Mesenchymal stem cell (in vitro differentiated cells and primary cell): ENCODE measurements at places on chromosomes 11 and 22.

GRCh38 chr22:30297991-30298701 lies 8.8 kb upstream of the CASTOR1 start:
- DNase-seq = no peak
- peaks cover 16% of the 10 kb centered on the region for H3K4me1 ChIP-seq
- H3K4me3 ChIP-seq = no peak overlapping the region
- no peaks in the 10 kb centered on the region for H3K27me3 ChIP-seq
- H3K27ac ChIP-seq = no peak overlapping the region

DNA sequence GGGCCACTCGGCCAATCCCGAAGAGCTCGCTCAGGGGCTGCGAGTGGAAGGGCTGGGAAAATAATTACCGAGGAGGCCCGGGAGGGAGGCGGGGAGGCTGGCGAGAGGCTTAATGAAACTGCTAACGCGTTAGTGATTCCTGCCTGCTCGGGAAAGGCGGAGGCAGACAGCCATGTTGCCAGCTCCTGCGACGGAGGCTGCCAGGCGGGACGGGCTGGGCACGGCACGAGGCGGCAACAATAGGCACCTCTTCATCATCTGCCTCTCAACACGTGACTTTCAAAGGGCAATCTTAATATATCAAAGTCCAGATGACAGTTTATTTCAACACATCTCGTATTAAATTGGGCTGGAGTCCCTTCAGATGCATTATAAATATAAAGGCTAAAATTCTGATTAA lies 68.0 kb upstream of the TCF20 start:
- H3K4me1 ChIP-seq = peaks cover 10% of the 10 kb centered on the region
- H3K4me3 ChIP-seq = no peak overlapping the region
- peaks cover 59% of the 10 kb centered on the region for H3K27me3 ChIP-seq

DNA sequence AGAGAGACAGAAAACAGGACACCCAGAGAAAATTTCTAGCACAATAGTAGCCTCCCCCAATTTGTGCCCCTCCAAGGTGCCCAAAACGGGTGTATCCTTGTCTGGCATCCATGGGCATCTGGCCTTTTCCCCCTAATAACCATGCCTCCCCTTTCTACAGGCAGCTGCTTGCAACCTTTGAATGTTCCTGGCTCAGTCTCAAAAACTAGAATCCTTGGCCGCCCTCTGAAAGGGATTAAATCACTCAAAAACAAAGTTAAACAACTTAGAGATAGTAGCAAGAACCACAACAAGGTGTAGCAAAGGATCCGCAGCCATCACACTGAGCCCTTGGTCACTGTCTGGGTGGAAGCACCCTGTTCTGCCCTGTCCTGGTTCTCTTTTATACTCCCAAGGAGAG lies 105.6 kb downstream of the MN1 start:
- no peak overlapping the region for H3K4me3 ChIP-seq
- H3K27ac ChIP-seq = no peak overlapping the region
- no peak for DNase-seq
- no peaks in the 10 kb centered on the region for H3K36me3 ChIP-seq
- peaks cover 8% of the 10 kb centered on the region for H3K27me3 ChIP-seq

DNA sequence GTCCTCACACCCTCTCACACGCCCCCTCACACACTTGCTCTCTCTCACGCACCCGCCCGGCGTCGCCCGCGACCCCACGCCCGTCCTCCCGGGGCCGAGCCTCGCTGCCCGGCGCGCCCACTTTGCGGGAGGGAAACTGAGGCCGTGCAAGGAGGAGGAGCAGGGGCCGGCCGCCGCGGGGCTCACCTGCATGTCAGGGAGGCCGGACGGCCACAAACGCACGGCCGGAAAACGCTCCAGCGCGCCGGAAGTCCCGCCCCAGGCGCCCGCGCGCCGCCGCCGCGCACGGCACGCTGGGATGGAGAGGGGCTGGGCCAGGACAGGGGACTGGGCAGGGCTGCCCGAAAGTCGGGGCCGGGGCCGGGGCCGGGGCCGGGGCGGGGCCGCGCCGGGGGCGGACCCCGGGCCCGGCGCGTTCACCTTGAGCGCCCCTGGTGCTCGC lies at the start of gene CHID1:
Gene CHID1, minus strand, starts transcription at position 222 of the 442 bp plus-strand sequence. CDS start 5,994 bp downstream, outside the sequence.
- peaks cover 22% of the 10 kb centered on the region for H3K36me3 ChIP-seq
- peak; percentile 71 for DNase-seq
- H3K27me3 ChIP-seq = no peaks in the 10 kb centered on the region
- peaks cover 25% of the 10 kb centered on the region for H3K4me1 ChIP-seq
- H3K27ac ChIP-seq = peak within 1 kb of the TSS; percentile 51
- peak within 1 kb of the TSS; percentile 90 for H3K4me3 ChIP-seq

- H3K36me3 ChIP-seq = no peaks in the 10 kb centered on the region
- H3K4me3 ChIP-seq = no peak overlapping the region
- DNase-seq = no peak
- no peak overlapping the region for H3K27ac ChIP-seq
- H3K4me1 ChIP-seq = peaks cover 3% of the 10 kb centered on the region
- peaks cover 10% of the 10 kb centered on the region for H3K27me3 ChIP-seq
Observed at GRCh38 chr11:4190098-4190497, 95.5 kb downstream of the RRM1 start.

- H3K27ac ChIP-seq = peak overlapping the region; percentile 26
- no peak for DNase-seq
- peaks cover 73% of the 10 kb centered on the region for H3K27me3 ChIP-seq
- H3K4me1 ChIP-seq = peaks cover 35% of the 10 kb centered on the region
- H3K4me3 ChIP-seq = no peak overlapping the region
Observed at GRCh38 chr11:66720223-66720898, 8.7 kb downstream of the SPTBN2 start.

GRCh38 chr22:50710221-50710620 lies 27.8 kb upstream of the ACR start:
- no peaks in the 10 kb centered on the region for H3K27me3 ChIP-seq
- DNase-seq = no peak
- H3K27ac ChIP-seq = no peak overlapping the region
- no peak overlapping the region for H3K4me3 ChIP-seq

- no peaks in the 10 kb centered on the region for H3K36me3 ChIP-seq
- no peaks in the 10 kb centered on the region for H3K4me1 ChIP-seq
- no peak overlapping the region for H3K27ac ChIP-seq
- no peak for DNase-seq
Observed at GRCh38 chr11:25587496-25587895, 744.4 kb upstream of the ANO3 start.

DNA sequence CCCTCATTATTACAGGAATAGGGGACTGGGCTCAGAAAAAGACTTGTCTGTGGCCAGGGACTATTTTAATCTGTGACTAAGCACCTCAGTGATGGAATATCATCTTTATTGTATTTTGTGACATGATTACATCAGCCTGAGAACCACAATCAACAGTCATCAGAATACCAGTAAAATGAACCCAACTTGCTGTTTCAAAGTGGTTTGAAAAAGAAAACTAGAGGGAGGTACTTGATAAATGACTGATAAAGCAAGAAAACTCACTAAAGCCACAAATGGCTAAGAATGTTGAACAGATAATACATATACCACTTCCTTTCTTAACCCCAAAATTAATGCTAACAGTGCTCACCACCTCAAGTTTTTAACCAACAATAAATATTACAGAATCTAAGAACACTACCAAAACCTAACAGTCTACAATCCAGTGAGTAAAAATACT lies 155.7 kb downstream of the ATG16L2 start:
- H3K27ac ChIP-seq = no peak overlapping the region
- no peaks in the 10 kb centered on the region for H3K36me3 ChIP-seq
- H3K27me3 ChIP-seq = no peaks in the 10 kb centered on the region
- H3K4me1 ChIP-seq = no peaks in the 10 kb centered on the region

DNA sequence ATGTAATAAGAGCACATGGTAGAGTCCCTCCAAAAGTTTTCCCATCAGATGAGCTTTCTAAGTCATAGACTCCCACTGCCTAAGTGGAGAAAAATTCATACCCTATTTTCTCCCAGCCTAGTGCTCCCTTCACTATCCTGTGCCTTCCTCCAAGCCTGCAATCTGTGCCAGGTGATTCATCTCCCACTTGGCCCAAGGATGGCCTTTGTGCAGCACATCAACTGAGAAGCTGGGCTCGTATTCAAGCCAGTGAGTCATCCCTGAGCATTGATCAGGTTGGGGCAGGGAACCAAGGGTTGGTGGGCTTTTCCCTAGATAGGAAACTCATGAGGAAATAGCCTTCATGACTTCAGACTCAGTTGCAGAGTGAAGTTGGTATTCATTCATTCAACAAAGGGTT lies 64.6 kb downstream of the PANX1 start:
- no peak overlapping the region for H3K4me3 ChIP-seq
- H3K27me3 ChIP-seq = no peaks in the 10 kb centered on the region
- no peak overlapping the region for H3K27ac ChIP-seq
- no peak for DNase-seq
- no peaks in the 10 kb centered on the region for H3K4me1 ChIP-seq

DNA sequence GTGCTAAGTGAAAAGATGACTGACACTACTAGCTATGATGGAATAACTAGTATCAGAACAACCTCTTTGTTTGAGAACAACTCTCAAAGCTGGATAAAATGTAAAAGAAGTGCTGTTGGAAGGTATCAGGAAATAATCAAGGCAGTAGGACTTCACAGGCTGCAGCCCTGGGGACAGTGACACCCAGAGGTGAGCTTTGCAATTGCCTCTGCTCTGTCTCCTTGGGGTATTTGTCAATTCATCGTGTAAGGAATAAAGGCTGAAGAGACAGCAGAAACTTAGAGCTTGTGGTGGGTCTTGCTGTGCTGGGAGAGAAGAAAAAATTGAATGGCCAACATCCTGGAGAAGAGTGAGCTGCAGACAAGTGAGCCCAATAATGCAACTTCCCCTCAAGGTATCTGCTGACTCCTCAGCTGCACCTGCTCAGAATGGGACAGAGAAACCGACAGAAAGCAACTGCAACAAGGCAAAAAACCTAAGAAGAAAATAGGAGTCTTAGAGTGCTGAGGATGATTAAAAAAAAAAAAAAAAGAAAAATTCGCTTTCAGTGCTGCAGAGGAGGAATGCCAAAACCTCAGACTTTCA lies 141.1 kb downstream of the RCN1 start:
- peak; percentile 29 for DNase-seq
- H3K27ac ChIP-seq = no peak overlapping the region
- H3K4me1 ChIP-seq = no peaks in the 10 kb centered on the region
- no peaks in the 10 kb centered on the region for H3K36me3 ChIP-seq
- peaks cover 12% of the 10 kb centered on the region for H3K27me3 ChIP-seq

DNA sequence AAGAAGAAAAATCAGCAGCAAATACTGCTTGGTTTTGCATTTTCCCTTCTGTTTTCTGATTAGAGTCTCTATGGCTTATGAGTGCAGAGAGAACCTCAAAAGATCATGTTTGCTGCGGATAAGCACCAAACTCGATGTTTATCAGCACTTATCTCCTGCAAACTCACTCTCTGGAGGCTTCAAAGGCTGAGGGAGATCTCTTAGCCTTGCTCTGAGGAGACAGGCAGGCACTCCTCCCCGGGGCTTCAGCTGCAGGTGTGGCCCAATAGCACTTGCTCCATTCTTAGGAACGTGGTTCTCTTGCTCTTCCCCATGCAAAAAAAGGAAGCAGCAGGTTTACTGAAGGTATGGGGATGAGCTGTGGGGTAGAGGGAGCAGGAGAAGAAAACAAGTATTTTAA lies 45.1 kb downstream of the FLI1 start:
- no peak overlapping the region for H3K4me3 ChIP-seq
- H3K27ac ChIP-seq = no peak overlapping the region
- H3K36me3 ChIP-seq = no peaks in the 10 kb centered on the region
- H3K4me1 ChIP-seq = no peaks in the 10 kb centered on the region

- no peak overlapping the region for H3K4me3 ChIP-seq
- no peak overlapping the region for H3K27ac ChIP-seq
- DNase-seq = no peak
Observed at GRCh38 chr11:788009-788640, 1.8 kb downstream of the CEND1 start.
